ENCODE measurements at places on chromosomes 4 and X.

DNA sequence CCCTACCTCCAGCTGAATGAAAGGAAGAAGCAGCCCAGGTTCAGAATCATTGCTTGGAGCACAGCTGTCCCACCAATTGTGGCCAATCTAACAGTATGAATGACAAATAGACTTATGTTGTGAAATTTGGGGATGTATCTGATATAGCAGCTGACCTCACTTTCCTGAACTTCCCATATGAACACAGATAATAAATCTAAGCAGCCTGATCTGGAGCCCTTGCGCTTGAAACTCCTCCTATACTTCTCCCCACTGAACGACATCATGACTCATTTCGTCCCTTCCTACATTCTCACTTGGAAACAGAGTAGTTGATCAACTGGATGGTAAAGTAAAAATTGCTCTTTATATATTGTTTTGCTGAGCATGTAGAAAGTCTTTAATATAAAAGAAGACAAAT is 24.2 kb upstream of the AMELX start:
- no peak for DNase-seq

GRCh38 chr4:14800977-14801376 is 201.3 kb upstream of the CPEB2 start:
- no peak for DNase-seq

- DNase-seq = peak; percentile 52
Measured at GRCh38 chrX:129759576-129760061, 20.1 kb upstream of the SASH3 start.

GRCh38 chrX:7021991-7022390 is 125.5 kb upstream of the STS start:
- DNase-seq = no peak

DNA sequence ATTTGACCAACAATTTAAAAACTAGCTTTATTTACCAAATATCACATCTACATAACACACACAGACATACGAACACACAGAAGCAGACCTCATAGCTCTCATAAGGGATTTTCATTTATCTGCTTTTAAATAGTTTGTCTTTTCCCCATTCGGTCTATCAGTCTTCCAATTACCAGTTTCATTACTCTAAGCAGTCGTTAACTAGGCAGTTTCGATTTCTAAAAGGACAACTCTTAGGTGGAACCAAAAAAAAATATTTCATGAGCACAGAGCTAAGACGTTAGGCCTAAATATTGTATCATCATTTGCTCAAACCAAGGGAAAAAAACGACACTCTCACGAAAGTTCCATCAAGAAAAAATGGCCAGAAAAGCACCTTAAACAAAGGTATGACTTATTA is 228.4 kb downstream of the SPANXN1 start:
- DNase-seq = no peak

- no peak for DNase-seq
Measured at GRCh38 chr4:42927946-42928345, 35.4 kb downstream of the GRXCR1 start.

DNA sequence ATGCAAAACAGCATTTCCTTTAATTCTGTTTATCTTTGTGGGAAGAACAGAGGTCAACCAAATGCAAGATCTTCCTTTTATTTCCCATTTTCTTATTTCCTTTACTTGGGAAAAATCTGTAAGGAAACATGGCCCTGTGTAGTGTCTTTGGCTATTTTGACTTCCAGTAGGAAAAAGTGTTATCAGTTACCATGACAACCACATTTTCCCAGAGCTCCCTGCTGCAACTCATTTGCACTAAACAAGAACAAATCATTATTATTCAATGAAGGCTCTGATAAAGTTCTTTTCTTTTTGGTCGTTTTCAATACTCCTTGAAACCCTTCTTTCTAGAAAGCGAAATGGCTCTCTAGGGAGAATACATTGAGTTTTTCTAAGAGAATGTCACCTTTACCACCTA is 117.2 kb upstream of the DDX53 start:
- DNase-seq = no peak

GRCh38 chrX:20500171-20500865 is 233.6 kb upstream of the RPS6KA3 start:
- no peak for DNase-seq

DNA sequence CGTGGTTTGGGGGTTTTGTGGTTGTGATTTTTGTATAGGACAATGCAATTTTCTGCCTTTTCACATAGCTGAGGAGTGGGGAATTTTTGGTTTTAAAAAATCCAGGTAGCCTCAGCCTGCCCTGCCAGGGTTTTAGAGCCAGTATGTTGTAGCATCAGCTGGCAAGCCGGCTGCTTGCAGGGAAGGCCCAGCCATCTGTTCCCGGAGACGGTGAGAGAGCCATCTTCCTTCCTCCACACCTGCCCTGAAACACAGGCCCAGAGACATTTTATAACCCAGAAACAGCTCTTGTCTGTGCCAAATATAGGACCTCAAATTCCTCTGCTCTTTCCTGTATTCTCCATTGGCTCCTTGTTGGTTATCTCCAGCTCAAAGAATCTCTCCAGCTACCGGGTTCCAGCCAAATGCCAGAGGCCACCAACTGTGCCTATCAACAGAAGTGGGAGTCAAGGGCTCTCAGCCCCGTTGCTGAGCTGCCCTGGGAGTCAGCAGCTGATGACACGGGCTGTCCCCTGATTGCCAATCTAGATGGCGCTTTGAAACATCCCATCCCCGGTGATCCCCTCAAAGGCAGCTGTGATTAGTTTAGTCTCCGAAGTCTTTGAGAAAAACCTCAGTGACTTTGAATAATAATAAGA is 595.2 kb downstream of the MID1IP1 start:
- DNase-seq = no peak

DNA sequence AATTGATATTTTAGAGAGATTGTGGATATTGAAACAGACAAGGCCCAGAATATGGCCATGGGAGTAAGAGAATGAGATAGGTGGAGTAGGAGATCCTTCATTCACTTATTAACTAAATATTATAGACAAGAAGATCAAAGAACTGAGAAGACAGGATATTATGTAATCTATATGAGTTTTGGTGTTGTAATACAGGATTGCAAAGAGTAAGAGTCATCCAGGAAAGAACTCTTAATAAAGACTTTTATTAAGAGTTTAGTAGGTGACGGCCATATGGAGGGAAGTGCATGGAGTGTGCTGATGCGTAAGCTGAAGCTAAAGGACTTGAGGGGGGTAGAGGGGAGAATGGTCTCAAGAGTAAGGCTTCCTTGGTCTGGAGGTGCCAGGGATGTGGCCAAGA is 153.7 kb downstream of the VEGFC start:
- DNase-seq = no peak

DNA sequence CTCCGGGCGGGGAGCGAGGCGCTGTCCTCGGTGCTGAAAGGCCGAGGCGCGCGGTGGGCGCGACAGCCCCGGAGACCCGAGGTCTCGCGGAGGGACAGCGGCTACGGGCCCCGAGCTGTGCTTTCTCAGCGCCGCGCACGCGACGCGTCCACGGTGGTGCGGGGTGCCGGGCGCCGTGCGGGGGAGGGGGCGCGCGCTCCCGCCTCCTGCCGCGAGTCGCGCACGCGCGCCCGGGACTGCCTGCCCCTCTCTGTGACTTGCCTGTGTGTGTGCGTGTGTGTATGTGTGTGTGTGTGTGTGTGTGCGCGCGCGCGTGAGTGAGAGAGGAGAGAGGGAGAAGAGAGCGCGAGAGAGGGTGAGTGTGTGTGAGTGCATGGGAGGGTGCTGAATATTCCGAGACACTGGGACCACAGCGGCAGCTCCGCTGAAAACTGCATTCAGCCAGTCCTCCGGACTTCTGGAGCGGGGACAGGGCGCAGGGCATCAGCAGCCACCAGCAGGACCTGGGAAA is at the start of gene GRIA2:
Gene GRIA2 (plus strand): TSS at position 358 of the 511 bp plus-strand sequence. CDS start 315 bp downstream, outside the sequence.
- DNase-seq = no peak

DNA sequence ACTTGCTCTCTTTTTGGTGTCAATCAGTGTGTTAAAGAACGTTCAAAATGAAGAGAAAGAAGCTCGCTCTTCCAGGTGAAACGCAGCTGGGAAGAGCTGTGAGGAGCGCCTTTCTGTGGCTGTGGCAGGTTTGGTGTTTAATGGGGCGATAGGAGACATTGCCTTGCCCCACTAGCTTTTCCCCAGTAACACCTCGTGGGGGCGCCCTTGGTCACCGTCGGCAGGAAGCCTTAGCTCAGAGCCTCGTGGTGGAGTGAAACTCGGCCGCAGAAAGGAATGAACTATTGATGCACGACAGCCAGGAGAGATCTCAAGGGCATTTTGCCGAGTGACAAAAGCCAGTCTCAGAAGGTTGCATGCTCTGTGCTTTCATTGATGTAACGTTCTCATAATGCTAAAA is 65.1 kb downstream of the GPR143 start:
- no peak for DNase-seq

DNA sequence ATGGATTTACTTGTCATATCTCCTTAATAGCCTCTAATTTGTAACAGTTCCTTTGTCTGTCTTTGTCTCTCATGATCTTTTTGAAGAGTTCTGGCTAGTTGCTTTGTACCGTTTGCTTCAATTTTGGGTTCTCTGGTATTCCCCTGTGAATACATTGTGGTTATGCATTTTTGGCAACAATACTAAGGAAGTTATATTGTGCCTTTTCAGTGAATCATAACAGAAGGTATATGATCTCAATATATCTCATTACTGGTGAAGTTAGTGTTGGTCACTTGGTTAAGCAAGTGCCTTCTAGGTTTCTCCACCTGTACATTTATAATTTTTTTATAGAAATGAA is 48.6 kb downstream of the DCLK2 start:
- no peak for DNase-seq

DNA sequence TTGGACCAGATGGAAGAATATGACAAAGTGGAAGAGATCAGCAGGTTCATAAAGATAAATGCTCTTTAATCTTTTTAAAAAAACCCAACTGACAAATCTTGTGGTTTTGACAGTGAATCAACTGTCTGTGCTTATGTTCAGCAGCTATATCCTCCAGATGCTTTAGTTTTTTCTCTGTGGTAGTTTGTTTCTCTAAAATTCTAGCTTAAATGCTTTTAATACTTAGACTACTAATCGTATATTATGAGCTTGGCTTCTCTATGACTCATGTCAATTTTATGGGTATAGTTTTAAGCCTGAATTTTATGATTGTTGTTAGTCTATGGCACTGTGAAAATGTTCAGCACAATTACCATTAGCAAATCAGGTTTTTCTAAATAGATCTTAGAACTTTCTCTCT is 12.9 kb downstream of the HHIP start:
- no peak for DNase-seq

- no peak for DNase-seq
Measured at GRCh38 chr4:162650166-162650565, 486.4 kb upstream of the FSTL5 start.

DNA sequence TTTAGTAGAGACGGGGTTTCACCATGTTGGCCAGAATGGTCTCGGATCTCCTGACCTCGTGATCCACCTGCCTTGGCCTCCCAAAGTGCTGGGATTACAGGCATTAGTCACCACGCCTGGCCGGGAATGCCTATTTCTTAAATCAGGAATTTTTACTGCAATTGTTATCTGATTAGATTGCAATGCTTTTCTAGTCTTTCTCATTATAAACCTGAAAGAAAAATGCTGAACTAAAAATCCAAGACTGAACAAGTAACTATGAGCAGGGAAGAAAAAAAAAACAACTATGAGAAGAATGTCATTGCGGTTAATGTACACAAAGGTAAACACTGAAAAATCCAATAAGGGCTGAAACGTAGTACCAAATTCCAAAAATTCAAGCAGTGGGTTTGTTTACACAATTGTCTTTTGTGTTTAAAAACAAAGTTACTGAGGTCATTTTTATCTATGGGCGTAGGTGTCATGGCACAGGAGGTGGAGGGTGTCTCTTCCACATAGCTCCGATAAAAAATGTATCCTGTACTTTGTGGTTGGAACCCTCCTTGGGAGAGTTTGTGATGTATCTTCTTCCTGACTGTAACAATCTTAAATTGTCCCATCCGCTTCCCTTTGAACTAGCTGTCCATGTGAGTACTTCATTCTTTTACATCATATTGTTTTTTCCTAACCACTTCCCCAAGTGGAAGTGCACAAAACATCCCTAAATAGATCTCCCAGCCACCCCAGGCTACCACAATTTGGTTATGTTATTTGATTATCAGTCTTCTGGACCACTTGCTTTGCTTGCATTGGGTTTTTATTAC is 11.1 kb upstream of the TMEM156 start:
- DNase-seq = peak; percentile 42

DNA sequence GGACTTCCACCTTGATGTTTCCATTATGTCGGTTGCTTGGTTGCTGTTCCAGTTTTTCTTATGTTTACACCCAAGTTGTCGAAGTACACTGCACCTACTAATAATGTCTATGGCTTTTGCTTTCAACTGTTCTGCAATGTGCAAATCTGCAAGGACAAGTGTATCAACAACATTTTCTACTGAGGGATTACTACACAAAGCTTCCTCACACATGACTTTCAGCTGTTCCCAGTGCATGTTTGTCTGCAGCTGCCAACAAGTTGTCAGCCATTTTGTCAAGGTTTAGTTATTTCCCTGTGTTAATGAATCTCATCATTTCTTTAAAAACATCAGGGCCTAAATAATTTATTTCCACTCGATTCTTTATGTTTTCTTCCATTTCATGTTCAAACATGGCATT is 45.4 kb upstream of the UGT2A3 start:
- DNase-seq = no peak

- no peak for DNase-seq
Measured at GRCh38 chrX:150693725-150694574, 754 bp downstream of the MTMR1 start.

- DNase-seq = no peak
Measured at GRCh38 chr4:27020203-27020602, 159.6 kb downstream of the STIM2 start.

- DNase-seq = no peak
Measured at GRCh38 chr4:189547559-189547958, 393.1 kb upstream of the FRG1 start.

- peak; percentile 53 for DNase-seq
Measured at GRCh38 chrX:15301924-15302323, 13.5 kb downstream of the ASB11 start.

DNA sequence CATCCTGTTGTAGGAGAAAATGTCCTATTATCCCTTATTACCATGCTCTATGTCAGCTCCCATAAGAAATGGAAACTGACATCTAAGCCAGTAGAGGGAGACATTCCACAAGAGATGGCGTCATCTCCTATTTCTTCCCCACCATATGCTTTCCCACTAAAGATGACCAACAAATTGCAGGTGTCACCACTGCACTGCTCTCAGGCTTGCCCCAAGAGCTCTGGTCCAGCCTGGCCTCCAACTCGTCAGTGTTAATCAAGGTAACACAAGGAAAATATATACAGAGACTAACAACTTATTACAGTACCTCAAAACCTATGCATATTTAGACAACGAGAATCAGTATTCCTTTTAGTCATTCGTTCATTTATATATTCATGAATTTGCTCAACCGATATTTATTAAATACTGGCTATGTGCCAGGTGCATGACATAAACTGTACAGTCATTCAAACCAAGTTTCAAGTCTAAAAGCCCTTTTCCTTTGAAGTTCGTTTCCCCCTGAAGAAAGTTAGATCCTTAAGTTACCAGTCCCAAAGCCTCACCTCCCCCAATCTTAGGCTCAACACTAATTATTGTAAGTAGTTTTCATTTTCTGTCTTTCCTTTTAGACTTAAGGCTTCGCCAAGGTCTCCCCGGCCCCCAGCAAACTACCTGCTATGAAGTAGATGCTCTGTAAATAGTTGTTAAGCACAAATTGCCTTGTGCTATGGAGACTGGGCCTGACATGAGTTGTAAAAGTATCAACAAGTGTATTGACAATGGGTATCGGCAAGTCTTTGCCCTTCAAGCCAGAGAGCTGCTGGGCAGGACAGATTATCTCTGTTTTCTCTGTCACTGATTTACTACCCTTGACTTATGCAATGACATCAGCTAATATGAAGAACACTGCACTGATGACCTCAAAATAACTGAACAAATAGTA is 3.1 kb upstream of the FGB start:
- peak; percentile 37 for DNase-seq
